H54 (cell line): ENCODE measurements at places on chromosomes 7 and 10.

- no peak for DNase-seq
Measured at GRCh38 chr7:138387755-138388475, 72.1 kb upstream of the TRIM24 start.

DNA sequence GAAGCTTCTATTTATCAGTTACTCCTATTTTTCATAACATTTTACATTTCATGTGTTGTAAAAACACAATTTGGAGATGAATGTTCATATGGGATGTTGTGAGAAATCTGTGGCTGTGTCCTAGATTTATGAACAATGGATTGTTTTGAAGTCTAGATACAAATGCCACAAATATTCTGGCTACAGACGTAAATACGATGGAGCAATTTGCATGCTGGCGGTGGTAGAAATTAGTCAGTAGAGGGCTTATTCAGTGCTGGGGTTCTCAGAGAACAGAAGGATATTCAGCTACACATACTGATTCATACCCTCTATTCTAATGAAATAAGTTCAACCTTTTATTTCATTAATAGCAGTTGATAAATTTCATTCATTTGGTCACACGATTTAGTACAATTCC is 48.8 kb downstream of the PLPP4 start:
- DNase-seq: no peak

DNA sequence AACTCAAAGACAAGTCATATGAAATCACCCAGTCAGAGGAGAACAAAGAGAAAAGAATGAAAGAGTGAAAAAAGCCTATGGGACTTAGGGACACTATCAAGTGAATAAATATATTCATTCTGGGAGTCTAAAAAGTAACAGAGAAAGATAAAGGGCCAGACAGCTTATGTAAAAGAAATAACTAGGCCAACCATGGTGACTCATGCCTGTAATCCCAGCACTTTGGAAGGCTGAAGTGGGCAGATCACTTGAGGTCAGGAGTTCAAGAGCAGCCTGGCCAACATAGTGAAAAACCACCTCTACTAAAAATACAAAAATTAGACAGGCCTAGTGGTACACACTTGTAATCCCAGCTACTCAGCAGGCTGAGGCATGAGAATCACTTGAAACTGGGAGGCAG is 154.7 kb upstream of the TMEM106B start:
- DNase-seq: no peak

GRCh38 chr10:101782811-101783735 is at the start of gene NPM3:
NPM3 (minus strand) TSS chr10:101783446; CDS start chr10:101783390, 56 bp downstream.
- peak; percentile 94 for DNase-seq

- no peak for DNase-seq
Measured at GRCh38 chr10:114547514-114547913, 110.6 kb downstream of the ABLIM1 start.

DNA sequence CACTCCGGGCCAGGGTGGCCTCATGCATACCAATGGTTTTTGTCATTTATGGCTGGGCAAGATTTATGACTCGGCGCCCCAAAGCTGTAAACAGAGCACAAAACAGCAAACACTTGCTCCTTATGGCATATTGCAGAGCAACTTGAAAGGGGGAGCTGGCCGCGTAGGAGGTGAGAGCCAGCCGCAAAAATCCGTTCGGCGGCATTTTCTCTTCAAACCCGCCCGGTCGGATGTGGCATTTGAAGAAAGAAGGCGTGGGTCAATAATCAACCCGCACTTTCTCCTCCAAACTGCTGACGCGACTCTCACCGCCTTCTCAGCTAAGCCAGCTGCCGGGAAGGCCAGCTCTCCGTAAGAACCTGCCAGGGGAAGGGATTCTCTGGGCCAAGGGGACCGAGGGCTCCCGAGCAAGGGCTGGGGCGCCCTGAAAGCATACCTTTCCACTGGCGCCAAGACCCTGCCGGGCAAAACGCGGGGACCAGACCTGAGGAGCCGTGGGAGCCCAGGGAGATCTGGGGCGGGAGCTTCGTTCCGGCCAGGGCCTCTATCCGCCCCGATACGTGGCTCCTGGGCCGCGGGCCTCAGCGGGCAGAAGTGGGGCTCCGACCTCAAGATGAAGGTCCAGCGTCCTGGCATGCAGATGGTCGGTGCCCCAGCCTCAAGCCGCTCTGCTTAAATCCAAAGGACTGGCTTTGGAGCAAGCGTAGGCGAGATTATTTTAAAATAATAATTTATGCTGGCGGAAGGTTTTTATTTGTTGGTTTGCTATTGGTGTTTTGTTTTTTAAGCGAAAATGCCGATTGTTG is 12.9 kb upstream of the HOXA2 start:
- no peak for DNase-seq

DNA sequence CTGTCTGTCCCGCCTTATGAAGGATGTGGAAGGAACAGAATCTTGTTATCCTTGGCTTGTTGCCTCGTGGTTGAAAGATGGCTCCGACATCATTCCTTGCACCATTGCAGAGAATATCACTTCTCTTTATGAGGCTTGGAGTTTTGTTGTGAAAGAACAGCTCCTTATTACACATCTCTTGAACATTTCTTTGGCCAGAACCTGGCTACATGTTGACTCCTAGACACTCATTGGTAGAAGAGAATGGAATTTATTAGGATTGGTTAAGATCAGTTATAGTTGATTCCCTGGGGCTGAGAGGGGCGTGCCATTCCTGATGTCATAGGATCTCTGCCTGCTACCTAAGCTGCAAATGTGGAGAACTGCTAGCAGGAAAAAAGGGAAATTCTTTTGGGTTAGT is 180.5 kb upstream of the CTBP2 start:
- DNase-seq: no peak

DNA sequence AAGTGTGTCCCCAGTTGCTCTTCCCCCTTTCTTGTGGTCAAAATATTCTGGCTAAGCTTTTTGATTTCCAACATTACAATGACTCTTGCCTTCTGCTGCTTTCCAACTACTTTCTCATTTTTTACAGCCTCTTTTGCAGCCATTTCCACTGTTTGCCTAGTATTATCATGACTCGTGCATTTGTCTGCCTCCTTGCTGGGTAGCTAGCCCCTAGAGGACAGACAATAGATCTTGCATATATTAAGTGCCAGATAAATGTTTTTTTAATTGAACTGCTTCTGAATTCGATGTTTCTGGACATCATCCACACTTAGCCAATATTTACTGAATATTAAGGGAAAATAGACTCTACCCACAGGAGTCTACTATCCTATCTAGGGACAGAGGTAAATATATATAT is 124.5 kb downstream of the POU6F2 start:
- no peak for DNase-seq

DNA sequence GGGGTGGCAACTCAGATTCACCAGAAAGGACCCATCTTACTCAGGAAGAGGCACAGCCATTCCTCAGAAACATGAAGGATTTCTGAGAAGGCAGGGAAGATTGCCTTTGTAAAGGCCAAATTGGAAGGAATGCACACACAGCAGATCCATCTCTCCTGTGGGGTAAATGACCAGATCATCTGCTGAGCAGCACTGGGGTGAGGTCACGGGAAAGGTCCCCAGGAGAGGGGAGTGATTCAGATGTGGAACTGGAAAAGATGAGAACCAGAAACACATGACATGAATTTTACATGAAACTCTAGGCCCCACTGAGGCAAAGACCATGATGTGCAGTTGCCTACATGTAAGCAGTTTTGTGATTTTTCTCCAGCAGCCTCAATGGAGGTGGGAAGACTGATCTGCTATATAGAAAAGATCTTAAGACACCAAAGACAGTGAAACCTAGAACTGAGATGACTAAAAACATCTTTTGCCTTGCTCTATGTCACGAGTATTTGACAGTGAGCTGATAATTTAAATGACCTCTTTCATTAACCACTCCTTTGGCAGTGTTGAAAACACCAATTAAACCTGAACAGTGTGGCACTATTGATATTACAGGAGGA is 91.6 kb downstream of the AMPH start:
- DNase-seq: no peak

DNA sequence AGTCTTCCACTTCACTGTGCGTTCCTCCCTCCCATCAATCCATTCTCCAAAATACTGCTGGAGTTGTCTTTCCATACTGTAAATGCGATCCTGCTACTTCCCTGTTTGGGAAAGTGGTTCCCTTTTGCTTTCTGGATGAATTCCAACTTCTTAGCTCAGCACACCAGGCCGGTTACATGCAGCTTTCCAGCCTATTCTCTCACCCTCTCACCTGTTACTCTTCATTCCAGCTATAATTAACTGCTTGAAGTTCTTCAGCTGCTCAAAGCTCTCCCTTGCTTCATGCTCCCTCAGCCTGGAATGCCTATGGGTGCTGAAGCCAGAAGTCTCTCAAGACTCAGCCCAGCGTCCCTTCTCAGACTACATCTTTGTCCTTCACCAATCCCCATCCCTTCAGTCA is 6.0 kb upstream of the ZNRF2 start:
- no peak for DNase-seq

DNA sequence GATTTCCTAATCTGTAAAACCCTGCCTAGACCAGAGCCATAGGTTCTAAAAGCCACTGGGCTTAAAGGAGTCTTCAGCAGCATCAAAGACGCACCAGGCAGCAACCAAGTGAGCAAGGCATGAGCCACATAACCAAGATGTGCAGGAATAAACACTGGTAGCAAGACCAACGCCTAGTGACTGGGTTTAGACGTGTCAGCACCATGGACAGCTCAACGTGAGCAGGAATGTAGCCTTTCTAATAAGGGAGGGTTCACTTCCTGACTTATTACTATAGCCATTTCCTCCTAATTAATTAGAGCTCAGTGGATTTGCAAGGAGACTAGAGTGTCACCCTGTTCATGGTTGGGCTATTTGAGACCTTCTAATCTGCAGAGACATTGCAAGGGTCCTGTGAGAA is 223.7 kb downstream of the LHFPL3 start:
- DNase-seq: peak; percentile 19

DNA sequence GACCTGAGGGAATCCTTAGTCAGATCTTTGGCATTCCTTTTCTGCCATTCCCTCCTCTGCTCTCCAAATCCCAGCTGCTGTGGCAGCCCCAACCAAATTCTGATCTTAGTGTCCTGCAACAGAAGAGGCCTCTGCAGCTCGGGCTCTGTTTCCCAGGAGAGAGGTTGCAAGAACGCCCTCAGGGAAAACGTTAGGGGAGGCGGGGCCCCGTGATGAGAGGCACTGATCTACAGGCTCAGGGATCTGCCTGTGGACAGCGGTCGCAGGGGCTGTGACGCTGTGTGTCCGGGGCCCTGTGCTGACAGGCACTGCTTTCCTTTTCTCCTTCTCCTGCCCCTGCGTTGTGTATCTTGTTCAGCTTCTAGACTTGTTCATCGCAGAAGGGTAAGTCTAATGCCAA is 57.3 kb upstream of the DPYSL4 start:
- DNase-seq: no peak

- no peak for DNase-seq
Measured at GRCh38 chr10:69479240-69480067, 28.2 kb downstream of the TSPAN15 start.

GRCh38 chr7:41148521-41148951 is 554.4 kb downstream of the INHBA start:
- peak; percentile 31 for DNase-seq

DNA sequence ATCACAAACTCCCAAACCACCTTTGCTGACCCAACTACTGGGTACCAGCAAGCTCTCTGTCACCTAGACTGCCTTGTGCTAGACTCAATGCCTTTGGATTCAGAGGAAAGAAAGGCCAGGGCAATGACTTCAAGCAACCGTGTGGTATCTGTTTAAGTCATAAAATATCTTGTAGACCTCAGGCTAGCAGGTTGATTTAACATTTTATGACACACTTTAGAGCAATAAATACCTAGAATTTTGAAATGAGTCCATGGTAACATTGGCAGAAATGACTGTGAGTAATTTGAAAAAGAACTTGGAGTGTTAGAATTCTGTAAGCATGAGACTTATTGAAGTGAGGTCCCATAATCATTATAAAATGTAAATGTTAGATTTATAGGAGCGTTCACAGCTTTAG is 87.2 kb downstream of the TWIST1 start:
- DNase-seq: no peak

GRCh38 chr7:106568680-106569499 is 92.1 kb downstream of the CCDC71L start:
- DNase-seq: no peak

DNA sequence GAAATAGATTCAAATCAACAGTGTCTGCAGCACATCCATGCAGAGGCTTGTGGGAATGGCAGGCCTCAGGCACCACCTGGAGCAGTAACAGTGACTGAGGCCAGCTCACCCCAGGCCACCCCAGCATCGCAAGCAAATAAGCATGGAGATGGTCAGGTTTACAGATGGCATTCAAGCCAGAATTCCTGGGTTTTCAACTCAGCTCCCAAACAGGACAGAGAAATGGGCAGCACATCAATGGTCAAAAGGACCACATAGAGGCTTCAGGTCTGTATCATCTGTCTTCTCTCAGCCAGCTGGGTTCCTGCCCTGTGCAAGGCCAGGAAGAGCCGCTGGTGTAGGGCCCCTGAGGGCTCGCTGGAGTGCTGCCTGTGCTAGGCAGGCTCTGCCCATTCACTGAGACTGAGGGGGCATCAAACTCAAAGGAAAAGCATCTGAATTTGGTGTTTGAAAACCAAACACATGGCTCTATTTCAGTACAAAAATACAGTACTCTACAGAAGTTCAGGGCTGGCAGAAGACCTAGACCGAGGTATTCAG is 112.5 kb downstream of the KMT2E start:
- DNase-seq: no peak

DNA sequence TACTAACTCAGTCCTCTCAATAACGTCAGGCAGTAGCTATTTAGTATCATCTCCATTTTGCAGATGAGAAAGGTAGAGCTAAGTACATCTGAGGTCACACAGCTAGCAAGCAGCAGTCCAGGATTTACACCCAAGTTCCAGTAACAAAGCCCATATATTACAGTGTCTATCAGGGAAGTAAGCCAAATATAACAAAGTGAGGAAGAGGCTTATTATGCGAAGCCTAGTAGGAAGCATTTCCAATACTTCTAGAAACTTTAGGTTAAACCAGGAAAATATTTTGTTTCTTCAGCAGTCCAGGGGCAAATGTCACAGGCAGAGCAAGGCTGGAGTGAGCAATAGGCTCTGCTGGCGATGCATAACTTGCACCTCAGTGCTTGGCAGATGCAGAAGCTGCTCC is 53.9 kb downstream of the NOC3L start:
- DNase-seq: no peak

DNA sequence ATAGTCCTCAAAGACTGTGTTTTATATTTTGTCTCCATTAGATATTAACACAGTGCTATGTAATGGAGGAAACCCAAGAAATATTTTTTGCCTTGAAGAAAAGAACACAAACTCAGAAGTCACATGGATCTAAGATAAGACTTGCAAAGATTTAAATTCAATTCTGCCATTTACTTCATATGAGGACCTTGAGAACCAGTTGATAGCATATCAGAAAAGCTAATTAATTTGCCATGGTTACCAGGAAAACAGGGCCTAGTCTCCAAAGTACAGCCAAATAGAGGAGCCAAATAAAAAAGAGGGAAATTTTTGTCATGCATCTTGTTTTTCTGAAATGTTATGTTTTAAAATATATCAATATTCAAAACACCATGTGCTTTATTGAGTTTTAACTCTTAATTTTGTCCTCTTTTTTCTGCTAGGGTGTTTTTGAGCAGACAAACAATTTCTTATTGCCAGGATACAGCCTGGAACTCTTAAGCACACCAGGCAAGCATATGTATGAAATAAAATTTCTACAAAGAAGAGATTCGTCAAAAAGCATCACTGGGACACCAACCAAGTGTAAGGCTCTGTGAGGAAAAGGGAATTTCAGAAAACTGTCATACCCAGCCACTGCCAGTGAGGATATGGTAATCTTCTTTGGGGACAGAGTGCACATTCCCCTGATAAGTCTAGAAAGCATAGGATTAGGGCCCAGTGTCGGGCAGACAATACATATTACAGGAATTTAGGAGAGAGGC is 10.6 kb upstream of the TOMM7 start:
- no peak for DNase-seq
